ENCODE measurements at places on chromosomes 7 and 10. TPM values are rescaled to one million over a fixed set of nuclear protein-coding genes. Genes with fewer than 3 reads are reported as not detected.

The PAXIP1 gene
- total RNA-seq: 13.7 TPM

The GPR85 gene
- 3.8 TPM for total RNA-seq

The GIMAP7 gene
- total RNA-seq: 0.33 TPM

The PROSER2 gene
- total RNA-seq: 13.3 TPM

DNA sequence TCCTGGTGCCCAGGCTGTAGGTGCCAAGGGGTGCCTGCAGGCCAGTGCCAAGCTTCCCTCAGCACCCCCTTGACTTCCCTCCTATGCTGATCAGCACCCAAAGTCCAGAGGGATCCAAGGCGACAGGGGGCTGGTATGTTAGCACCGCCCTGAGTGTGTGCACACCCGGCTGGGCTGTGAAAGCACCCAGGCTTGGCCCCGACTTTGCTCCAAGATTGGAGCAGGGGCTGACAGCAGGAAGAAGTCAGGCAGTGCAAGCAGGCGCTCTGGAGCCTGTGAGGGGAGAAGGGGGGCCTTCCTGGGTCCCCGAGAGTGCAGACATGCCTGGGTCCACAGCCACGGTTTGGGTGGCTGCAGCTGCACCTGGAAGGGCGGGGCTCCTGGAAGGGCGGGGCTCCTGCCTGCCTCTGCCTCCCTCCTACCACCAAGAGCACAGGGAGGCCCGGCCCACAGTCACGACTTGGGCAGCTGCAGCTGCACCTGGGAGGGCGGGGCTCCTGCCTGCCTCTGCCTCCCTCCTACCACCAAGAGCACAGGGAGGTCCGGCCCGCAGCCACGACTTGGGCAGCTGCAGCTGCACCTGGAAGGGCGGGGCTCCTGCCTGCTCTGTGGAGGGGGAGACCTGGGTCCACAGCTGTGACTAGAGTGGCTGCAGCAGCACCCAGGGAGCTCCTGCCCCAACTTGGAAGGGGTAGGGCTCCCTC is 30.2 kb upstream of the ZMYND11 start:
- no peaks in the 10 kb centered on the region for H3K36me3 ChIP-seq
- H3K27me3 ChIP-seq: no peaks in the 10 kb centered on the region
- no peaks in the 10 kb centered on the region for H3K4me1 ChIP-seq
- no peak overlapping the region for H3K4me3 ChIP-seq

DNA sequence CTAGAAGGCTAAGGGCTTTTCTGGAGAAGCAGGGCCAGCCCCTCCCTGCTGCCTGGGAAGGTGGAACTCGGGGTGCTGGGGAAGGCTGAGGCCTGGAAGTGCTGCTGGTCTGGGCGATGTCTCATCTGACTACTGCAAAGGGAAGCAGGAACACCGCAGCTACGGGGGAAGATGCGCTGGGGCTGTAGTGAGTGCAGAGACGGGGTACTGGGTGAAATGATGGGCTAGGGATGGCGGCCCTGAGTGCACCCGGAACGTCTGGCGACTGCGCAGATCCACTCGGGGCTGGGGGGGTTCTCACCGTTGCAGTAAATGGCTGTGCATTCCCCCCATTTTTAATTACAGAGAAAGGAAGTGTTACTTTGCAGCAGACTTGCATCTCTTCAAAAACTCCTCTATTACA is 195.4 kb upstream of the ADARB2 start:
- H3K36me3 ChIP-seq: no peaks in the 10 kb centered on the region
- DNase-seq: no peak
- H3K27me3 ChIP-seq: no peaks in the 10 kb centered on the region
- H3K4me3 ChIP-seq: no peak overlapping the region

All from hepatocyte (in vitro differentiated cells).